ENCODE measurements at places on chromosomes 11 and 22.

- DNase-seq = no peak
Measured at GRCh38 chr11:57310630-57311086, 14.1 kb downstream of the TNKS1BP1 start.

DNA sequence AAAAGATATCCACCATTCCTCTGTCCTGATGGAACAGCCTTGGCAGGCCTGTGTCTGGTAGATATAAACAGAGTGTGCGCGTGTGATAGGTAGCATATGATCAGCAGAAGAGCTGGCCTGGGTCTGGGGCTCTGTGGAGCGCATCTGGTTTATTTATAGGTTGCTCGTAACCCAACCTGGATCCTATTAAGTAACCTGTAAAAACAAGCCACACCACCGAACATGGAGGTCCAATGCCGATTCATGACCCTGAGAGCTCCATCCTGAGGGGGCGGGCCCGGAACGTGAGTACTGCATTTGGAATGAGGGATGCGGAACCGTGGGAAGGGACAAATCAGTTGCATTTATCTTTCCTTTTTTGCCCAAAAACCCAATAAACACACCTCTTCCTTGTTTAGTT is 31.9 kb upstream of the APOL5 start:
- no peak for DNase-seq

- DNase-seq = no peak
Measured at GRCh38 chr11:98568013-98568412, 452.7 kb upstream of the CNTN5 start.

GRCh38 chr11:73221451-73221850 is 3.4 kb downstream of the P2RY2 start:
- no peak for DNase-seq
